Adrenal gland (tissue), 19 donors: ENCODE measurements at places on chromosomes 3 and 15. TPM values are rescaled to one million over a fixed set of nuclear protein-coding genes. Genes with fewer than 3 reads are reported as not detected.

GRCh38 chr15:90095521-90095959 is 6.7 kb downstream of the IDH2 start:
- no peak for DNase-seq

DNA sequence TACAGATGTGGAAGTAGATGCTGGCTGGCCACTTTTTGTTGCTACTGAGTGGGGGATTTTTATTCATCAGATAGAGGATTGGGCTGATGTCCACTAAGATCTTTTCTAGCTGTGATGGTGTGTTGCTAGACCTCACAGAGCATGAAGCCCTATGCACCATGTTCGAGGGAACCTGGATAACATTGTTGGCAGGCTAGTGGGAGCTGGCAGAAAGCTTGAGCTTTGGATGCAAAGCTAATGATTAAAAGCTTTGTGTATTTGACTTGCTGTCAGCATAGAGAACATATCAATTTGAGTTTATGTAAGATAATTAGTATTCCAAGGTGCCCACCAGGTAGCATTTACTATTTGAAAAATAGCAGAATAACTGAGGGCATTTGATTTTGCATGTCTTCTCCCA is 59.1 kb downstream of the ST6GAL1 start:
- DNase-seq: no peak

GRCh38 chr15:73026511-73027054 is 25.7 kb upstream of the NEO1 start:
- no peak for DNase-seq

DNA sequence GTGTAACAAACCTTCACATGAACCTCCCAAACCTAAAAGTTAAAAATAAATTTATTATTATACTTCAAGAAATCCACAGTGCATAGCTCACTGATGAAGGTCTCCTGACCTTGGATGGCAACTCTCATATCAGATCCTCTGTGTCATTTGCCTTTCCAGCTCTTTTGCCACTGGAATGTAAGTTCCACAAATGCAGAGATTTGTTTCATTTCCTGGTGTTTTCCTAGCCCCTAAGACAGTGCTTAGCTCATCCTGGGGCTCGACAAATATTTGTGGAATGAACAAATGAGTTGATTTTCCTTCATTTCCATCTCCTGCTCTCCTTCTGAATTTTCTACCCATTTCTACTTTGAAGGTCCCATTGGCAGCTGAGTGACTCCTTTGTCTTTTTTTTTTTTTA is 56.0 kb downstream of the FRMD4B start:
- no peak for DNase-seq

GRCh38 chr3:88000853-88001252 is 58.0 kb downstream of the CGGBP1 start:
- no peak for DNase-seq

DNA sequence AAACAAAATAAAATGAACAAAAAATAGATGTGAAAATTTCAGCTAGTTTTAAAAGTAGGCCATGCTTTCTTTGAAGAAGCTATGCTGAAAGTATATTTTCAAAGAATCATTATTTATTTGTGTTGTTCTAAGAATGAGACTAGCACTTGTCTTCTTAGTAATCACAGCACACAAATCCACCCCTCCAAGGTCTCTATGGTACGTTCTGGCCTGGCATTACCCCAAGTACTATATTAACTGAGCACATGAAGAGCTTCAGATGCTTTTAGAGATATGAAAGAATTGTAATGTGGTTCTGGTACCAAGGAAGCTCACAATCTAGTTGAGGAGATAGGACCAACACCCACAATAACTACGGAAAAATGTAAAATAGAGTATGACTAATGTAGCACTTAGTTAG is 416.5 kb downstream of the PLCL2 start:
- peak; percentile 22 for DNase-seq

The TMEM44 gene
- total RNA-seq: 4.7 TPM

DNA sequence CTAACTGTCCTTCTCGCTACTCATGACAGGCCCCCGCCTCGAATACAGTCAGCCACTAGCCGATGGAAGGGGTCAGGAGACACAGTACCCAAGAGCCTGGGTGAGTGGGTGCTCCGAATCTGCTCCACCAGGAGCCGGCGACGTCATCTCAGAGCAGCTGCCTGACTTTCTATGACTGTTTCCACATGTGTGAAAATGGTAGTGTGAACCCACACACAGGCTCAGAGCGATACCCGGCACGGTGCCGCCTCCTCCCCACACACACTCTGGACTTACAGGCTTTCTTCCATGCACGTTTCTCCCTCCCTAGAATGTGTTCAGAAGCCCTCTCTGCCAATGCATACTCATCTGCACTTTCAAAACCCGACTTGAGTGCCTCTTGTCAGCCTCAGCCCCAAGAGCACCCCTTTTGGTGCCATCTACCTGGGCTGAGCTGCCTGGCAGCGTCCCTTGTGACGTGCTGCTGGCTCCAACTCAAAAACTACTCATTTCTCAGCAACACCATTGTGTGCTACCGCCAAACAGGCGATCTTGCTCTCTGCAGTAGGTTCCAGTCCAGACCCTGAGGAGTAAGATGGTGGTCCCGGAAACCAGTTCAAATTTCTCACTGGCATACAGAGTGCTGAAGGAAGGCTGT is 29.7 kb downstream of the VGLL4 start:
- DNase-seq: no peak

DNA sequence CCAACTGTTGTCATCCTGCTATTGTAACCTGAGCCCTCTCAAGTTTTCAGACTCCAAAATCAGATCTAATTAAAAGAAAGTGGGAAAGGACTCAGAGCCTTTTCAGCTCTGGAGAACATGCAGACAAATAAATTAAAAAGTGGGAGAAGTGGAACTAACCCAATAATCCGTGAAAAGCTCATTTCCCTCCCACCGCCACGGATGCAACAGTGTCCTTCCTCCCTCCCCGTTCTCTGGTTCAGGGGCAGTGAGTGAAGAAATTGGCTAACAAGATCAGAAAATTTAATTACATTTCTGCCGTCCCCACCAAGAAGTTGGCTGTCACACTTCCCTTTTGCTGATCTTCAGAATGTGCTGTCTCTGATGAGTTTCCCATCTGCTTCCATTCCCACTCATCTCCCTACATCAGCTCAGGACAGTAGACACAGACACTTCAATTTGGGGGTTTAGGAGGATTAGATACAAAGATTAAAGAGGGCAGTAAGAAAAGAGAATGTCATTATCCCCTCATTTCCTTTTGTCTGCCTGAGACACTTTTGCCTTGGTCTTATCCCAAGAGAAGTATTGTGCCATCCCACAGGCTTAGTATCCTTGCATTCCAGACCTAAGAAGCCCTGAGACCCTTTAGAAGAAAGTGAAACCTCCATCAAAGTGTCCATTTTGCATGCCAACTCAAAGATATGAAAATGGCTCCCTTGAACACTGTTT is 335.7 kb upstream of the PPP2R3A start:
- no peak for DNase-seq

The MYEF2 gene
- 8.5 TPM for total RNA-seq

- DNase-seq: peak; percentile 25
Measured at GRCh38 chr15:73305331-73306211, 63.2 kb downstream of the HCN4 start.

The GPR62 gene
- total RNA-seq: 0.83 TPM

DNA sequence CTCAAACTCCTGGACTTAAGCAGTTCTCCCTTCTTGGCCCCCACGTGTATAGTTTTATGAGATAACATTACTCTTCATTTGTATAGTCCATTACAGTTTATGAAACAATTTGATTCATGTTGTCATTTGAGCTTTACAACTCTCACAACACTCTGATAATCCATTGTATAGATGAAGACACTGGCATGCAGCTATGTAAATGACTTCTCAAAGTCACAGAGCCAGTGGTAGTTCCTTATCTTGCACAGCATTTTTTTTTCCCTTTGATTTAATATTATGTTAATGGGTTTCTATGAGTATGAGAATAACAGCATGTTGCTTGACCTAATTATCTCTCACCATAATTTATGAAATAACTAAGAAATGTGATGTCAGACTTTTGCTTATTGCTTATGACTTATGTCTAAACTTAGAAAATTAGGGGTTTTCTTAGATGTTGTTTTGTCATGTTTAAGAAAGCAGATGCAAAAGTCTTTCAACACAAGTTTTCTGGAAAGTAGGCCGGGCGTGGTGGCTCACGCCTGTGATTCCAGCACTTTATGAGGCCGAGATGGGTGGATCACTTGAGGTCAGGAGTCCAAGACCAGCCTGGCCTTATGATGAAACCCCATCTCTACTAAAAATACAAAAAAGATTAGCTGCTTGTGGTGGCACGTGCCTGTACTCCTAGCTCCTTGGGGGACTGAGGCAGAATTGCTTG is 13.3 kb downstream of the VPS8 start:
- no peak for DNase-seq

- no peak for DNase-seq
Measured at GRCh38 chr3:18386274-18386890, 38.8 kb downstream of the SATB1 start.

The GRM2 gene
- total RNA-seq: 0.21 TPM

GRCh38 chr3:100104817-100105413 is 9.4 kb downstream of the FILIP1L start:
- DNase-seq: no peak

GRCh38 chr3:184405075-184406030 is 25.5 kb downstream of the CHRD start:
- no peak for DNase-seq

The ZCWPW2 gene
- 1.7 TPM for total RNA-seq

DNA sequence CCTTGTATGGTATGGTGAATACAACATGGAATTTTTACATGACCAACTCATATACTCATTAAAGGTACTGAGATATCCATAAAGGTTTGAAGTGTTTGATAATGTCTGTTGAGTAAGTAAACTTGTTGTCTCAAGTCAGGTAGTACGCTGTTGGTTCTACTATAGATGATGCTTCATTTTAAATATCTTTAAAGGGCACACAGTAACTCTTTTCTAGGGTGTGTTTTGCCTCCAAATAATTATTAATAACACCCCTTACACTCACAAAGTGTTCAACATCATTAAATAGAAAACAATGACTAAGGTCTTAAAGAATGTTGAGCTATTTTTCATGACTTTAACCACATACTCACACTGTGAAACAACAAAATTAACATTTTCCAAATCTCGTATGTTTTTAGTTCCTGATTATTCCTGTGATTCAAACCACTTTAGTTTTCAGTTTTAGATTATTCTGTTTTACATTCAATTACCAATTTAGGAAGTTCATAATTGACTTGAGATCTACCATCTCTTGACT is 220.0 kb upstream of the NANOGP8 start:
- no peak for DNase-seq

DNA sequence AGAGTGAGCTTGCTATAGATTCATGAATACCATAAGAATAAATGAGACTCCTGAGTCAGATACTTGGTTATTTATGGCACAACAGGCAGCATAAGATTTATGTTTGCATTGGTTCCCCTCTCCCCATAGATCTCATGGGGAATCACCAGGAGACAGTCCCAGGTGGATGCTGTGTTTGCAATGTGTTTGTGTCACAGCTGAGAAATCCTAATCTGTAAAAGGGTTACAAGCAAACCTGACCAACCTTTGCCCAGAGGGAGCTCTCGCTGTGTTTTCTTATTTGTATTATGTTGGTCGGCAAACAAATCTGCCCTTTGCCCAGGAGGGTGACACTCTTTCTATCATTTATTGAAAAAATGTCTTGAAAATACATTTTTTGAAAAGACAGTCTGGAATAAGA is 236.2 kb downstream of the ZPLD1 start:
- no peak for DNase-seq

The MB21D2 gene
- total RNA-seq: 5.5 TPM

DNA sequence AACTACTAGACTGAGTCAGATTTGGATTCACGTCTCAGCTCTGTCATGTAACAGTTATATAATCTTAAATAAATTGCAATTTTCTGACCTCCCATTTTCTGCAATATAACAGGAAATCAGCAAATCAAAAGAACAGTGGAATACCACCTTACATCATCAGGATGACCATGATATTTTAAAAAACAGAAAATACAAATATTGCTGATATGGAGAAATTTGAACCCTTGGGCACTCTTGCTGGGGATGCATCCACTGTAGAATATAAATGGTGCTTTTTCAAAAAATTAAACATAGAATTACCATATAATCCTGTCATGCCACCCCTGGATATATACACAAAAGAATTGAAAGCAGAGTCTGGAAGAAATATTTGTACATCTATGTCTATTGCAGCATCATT is 982.5 kb downstream of the TBL1XR1 start:
- DNase-seq: no peak

- no peak for DNase-seq
Measured at GRCh38 chr3:89025185-89025584, 82.2 kb upstream of the EPHA3 start.

GRCh38 chr3:109005443-109005842 is 51.8 kb upstream of the GUCA1C start:
- DNase-seq: no peak

GRCh38 chr15:88509321-88509720 is 37.2 kb downstream of the DET1 start:
- no peak for DNase-seq

GRCh38 chr3:73401616-73402279 is 223.0 kb downstream of the PDZRN3 start:
- DNase-seq: no peak

DNA sequence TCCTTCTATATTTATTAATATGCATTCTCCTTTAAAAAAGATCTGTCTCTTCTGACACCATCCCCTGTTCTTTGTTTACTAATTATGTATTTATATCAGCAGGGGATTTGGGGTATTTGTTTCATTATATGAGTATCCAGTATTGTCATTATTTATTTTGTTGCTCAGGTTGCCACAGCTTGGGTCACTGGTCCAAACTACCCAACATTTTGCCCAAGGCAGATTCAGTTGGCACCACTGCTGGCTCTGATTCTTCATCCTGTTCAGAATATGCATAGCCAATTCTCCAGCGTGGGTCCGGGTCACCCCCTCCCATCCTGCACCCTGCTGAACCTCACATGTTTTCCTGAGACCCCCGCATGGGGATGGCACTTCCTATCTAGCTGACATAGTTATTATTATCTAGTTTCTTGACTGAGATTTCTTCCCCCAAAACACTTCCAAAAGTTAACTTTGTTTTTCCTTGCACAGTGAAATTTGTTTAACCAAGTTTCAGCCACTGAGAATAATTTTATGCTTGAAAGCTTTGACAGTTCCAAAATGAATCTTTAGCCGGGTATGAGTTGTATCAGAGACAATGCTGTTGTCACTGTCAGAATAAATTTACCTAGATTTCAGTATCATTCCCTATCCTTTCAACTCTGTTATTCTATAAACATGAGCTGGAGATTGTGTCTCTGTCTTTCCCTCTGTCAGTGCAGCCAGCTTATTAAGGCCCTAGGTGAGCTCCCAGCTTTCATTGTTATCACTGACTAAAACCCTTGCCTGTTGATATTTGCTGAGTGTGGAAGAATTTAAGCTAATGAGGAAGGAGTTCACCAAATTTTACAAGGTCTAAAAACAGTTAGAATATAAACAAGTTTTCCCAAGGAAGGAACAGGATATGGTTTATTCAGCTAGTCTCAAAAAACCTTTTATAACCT is 70.3 kb downstream of the TGFBR2 start:
- DNase-seq: no peak

DNA sequence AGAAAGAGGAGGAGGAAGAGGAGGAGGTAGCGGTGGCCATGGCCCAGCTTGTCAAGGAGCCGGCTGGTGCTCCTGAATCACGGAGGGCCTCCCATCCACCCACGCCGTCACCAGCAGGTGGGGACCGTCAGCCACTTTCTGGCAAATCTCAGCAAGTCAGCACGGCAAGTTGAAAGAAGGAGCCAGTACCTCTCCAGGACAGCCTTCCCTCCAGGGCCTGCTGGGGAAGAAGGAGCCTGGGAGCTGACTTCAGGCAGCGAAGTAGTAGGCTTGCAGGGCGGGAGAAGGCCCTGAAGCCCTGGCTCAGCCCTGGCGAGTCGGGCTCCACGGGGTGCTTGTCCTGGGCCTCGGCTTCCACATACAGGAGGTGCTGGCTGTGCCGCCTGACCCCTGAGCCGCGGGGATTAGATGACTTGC is 99.2 kb upstream of the TRPM1 start:
- peak; percentile 54 for DNase-seq

The HES1 gene
- total RNA-seq: 57.1 TPM
